Hippocampal formation (tissue), 2 donors: ENCODE measurements at places on chromosomes 6 and 20.

- peak; percentile 41 for DNase-seq
These were observed 118.5 kb downstream of the GFRAL start for GRCh38 chr6:55445648-55446204.

GRCh38 chr6:97819710-97820109 is 536.7 kb upstream of the MMS22L start:
- peak; percentile 19 for DNase-seq

GRCh38 chr6:20835315-20836010 is 301.2 kb downstream of the CDKAL1 start:
- no peak for DNase-seq

- DNase-seq = no peak
These were observed 12.5 kb downstream of the PRDM1 start for GRCh38 chr6:106098383-106099234.

DNA sequence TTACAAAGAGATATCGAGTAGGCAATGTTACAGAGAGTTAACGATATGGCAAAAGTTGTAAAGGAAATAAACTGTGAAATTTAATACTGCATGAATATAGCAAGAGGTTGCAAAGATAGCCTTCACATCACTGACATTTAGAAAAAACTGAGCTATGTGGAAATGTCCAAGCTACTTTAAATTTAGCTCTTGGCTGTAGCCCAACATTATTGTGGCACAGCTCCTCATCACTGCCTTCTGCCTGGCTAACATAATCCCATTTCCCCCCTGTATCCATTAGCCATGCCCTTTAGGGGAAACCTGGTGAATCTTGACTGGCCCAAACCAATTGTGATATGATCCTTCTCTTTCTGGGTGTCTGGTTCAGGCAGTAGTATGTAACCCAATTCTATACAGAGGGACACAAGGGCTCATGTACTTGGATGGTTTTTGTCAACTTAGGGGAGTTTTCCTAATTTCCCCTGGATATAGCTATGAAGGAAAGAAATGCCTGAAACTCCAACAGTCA is 115.4 kb downstream of the PFDN4 start:
- no peak for DNase-seq

DNA sequence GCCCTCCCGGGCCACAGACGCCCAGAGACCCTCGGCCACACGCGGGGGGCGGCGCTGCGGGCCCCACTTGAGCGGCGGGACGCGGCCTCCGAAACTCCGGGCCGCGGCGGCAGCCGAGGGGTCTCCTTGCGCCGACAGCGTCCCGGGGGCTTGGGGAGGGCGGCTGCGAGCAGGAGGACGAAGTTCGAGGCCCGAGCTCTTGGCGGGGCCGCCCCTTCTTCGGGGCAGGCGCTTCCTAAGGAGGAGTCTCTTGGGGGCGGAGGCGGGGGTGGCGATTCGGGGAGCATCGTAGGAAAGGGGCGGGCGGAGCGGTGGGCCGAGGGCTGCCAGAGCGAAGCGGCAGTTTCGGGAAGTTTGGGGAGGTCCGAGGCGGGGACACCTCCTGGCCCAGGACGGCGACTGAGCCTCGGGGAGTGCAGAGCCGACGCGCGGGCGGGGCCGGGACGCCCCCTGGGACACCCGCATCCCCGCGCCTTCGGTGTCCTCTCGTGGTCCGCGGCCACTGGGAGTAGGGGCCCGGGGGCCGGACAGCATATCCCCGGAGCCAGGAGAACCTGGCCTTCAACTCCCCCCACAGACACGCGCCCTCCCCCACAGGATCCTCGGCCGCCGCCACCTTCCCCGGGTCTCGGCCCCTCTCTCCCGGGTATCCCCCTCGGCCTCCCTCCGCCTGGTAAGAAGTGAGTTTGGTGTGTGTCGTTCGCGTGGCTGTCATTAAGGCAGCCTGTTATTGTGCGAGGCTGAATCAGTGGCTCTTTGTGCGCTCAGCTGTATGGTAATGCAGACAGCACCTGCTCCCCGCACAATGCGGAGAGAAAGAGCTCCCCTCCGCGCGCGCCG is 613 bp upstream of the DLL1 start:
- DNase-seq = peak; percentile 80

GRCh38 chr6:137950581-137950980 is 83.5 kb downstream of the TNFAIP3 start:
- DNase-seq = no peak

DNA sequence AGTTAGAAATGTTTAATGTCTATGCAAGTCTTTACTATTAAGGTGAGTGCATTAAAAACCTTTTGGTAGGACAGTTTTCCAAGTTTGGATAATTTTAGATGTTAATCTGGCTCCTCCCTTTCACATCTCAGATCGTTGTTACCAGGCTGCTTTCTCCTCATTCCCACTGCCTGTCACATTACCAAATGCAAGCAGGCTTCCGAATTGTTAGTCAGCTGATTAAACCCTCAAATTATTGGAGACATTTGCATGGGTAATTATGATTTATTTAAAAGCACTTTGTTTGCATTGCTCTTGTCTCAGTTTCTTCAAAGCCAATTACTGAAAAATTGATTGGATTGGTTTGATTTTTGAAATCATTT is 816.5 kb downstream of the KIF16B start:
- DNase-seq = peak; percentile 31

- DNase-seq = no peak
These were observed 49.0 kb downstream of the TMEM170B start for GRCh38 chr6:11586536-11586935.

- DNase-seq = no peak
These were observed 20.5 kb downstream of the XRN2 start for GRCh38 chr20:21323640-21324039.

- no peak for DNase-seq
These were observed 372.7 kb upstream of the HSF2 start for GRCh38 chr6:122026582-122027369.

DNA sequence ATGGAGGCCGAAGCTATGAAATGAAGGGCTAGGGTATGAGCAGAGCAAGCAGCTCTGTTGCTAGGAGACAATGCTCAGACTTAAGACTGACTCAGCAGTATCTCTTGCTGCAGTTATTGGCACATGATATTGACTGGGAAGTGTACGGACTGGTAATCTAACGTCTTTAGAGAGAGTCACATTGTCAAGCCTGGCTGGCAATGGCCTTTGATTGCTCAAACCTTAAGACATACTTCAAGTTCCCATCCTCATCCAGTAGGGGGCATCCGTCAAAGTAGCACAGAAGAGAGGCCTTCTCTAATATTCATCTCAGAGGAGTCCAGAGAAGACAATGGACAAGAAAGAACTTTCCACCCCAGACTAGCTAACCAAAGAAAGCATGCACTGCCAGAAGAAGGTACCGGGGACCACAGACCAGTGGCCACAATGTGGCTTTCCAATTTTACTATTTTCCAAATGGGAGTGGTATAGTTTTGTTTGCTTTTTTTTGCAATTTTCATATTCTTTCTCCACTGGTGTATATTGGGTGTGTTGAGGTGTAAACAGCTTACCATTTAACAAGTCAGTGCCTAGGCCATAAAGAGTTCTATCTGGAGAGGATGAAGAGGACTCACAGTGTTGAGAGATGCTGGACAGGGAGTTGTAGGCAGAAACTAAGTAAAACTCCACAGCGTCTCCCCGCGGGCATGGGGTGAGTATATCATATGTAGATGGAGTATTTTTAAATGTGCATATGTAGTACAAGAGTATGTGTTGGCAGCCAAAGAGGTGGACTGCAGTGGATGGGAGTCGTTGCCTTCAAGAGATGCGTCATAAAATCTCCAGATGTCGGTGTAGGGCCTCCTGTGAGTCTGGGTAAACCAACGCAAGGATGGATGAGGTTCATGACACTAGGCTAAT is 36.7 kb downstream of the LRFN2 start:
- no peak for DNase-seq

- DNase-seq = no peak
These were observed 210.5 kb upstream of the SPTLC3 start for GRCh38 chr20:12798286-12798685.

GRCh38 chr6:6008089-6008647 is 1.4 kb upstream of the NRN1 start:
- no peak for DNase-seq

- DNase-seq = no peak
These were observed 434.7 kb downstream of the BCKDHB start for GRCh38 chr6:80541181-80541580.

GRCh38 chr20:25297141-25297905 is 49.4 kb downstream of the PYGB start:
- DNase-seq = no peak

DNA sequence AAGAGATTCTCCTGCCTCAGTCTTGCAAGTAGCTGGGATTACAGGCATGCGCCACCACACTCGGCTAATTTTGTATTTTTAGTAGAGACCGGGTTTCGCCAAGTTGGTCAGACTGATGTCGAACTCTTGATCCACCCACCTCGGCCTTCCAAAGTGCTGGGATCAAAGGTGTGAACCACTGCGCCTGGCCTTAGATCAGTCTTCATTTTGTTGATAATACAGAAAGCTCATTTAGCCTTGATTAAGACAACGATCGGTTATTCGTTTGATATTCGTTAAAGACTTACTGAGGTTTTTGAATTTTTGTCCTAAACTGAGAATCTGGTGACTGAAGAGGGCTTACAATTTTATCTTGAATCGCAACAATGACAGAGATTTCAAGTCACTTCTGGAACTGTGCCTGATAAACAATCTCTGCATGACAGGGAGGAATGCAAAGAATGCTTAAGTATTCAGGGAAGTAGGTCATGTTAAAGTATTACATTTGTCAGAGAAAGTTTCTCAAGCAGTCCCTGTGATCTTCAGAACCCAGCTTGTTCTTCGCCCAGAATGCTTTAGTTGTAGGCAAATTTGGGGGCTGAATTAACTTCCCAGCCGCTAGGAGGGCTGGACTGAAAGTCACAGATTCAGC is 14.8 kb downstream of the AKAP12 start:
- no peak for DNase-seq

GRCh38 chr6:14100966-14101365 is 16.6 kb upstream of the CD83 start:
- DNase-seq = no peak

DNA sequence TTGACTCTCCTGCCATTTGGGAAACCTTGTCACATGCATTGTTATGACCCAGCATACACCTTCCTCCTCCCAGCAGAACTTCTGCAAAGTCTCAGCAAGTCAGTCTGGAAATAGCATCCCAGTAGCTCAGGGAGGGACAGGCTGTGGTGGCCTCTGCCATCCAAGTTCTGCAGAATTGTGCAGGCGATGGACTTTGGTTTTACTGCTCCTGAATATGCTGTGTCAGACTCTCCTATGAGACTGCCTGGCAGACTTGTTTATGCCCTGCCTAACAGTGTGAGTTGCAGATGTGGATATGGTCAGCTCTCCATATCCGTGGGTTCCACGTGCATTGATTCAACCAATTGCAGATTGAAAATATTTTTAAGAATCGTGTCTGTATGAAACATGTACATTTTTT is 52.8 kb downstream of the SNRNP48 start:
- DNase-seq = no peak

DNA sequence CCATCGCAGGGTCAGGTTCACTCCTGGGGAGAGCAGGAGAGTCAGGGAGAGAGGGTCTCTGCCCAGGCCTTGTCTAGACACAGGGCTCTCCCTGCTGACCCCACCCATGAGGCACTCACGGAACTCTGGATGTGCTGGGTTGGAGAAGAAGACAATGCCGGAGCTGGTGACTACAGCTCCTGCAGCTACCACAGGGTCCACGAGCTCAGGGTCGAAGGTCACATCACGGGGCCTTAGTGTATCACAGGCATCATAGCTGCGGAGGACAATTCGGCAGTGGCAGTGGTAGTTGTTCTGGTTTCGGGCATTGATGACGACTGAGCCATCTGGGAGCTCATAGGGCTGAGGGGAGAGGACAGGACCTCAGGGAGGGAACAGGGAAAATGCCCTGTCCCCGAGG is 2.7 kb downstream of the NEU1 start:
- DNase-seq = no peak

GRCh38 chr20:21352703-21353102 is 44.6 kb downstream of the NKX2-4 start:
- DNase-seq = no peak

GRCh38 chr6:139577763-139578604 is 203.5 kb upstream of the CITED2 start:
- no peak for DNase-seq

DNA sequence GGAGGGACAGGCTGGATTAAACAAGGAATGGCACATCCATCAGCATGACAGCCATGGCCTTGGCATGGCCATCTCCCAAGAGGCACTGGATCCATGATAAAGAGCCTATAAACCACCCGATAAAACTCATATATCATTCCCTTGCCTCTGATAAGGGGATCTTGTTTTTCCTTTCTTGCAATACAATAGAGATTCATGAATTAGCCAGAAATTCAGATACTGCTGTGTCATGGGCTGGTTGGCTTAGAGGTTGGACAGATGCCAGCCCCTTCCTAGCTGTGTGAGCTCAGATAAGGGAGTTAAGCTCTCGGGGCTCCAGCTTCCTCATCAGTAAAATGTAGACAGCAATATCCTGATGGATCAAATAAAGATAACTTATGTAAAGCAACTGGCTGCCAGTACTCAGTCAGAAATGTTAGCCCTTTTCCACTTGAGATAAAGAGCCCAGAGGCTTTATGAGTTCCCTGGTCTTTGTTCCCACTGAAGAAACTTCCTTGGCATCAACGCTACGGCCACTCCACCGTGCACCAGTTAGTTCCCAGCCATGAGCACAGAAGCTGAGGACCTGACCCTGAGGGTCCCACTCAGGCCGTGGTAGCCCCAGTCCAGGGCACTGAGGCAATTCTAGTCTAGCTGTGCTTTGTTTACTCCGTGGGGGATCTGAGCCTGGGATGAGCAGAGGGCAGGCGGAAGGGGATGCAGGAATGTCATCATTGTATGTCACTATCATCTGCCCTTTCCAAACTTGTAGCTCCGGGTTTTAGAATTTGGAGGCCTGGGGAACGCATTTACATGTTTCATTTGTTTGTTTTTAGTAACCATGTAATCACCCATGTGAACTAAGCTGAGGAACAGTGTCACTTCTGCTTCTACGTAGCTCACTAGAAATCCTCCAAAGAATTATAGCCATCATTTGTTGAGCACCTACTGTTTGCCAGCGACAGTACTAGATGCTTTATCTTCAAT is 67.2 kb upstream of the TBC1D7 start:
- DNase-seq = peak; percentile 26

DNA sequence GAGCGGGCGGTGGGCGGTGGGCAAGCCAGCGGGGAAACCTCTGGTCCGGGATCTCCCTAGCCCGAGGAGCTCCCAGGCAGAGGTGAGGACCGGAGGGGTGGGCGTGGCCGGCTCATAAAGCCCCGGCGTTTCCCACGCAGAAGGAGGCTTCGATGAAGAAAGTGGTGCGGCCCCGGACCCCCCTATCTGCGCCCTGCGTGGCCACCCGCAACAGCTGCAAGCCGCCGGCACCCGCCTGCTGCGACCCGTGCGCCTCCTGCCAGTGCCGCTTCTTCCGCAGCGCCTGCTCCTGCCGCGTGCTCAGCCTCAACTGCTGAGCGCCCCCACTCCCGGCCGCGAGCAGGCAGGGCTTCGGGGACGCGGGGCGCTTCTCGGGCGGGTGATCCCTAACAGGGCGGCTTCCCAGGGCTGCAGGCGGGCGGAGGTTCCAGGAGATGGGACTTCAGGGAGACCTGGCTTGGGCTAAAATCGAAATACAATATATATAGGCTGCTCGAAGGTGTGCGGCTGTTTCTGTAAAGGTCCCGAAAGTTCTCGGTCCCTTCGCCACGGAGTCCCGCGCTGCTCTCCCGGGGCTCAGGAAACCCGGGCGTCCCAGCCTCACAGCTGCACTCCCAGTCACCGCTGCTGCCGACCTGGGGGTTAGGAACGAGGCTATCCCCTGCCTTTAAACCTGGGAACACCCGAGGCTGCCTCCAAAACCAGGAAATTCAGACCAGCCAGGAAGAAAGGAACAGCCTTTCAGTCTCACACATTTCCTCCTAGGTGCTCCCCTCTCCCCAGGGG is 27.8 kb downstream of the ASIP start:
- DNase-seq = no peak
